A549 treated with RU486 at 1 μM for 4 hours (cell line): ENCODE measurements at places on chromosomes 2 and 18. TPM values are rescaled to one million over a fixed set of nuclear protein-coding genes. Genes with fewer than 3 reads are reported as not detected.

C2orf72 gene
- total RNA-seq, result 5.6 to 9.3 TPM (median 5.6 TPM) in 5 replicates

KYNU gene
- 270 to 353 TPM (median 281 TPM) in 5 replicates for total RNA-seq

FOXD4L1 gene
- total RNA-seq, result 0.21 to 0.58 TPM (median 0.28 TPM) in 5 replicates

CTAGE1 gene
- not detected in 5 replicates for total RNA-seq

RAB17 gene
- 0.15 to 1.1 TPM (median 0.34 TPM) in 5 replicates for total RNA-seq

BOLL gene
- not detected in 5 replicates for total RNA-seq

FABP1 gene
- 0.74 TPM in 1 of 5 replicates, not detected in the others for total RNA-seq

SNRPD1 gene
- total RNA-seq, result 169 to 200 TPM (median 172 TPM) in 5 replicates

MYO1B gene
- total RNA-seq, result 56.1 to 89.4 TPM (median 67.4 TPM) in 5 replicates

SMARCAL1 gene
- total RNA-seq, result 15.7 to 17.2 TPM (median 17.0 TPM) in 5 replicates

PROC gene
- total RNA-seq, result 2.3 to 4.3 TPM (median 3.6 TPM) in 5 replicates

LANCL1 gene
- total RNA-seq, result 16.0 to 26.9 TPM (median 25.8 TPM) in 5 replicates

PRKAG3 gene
- total RNA-seq, result not detected in 5 replicates

DSC2 gene
- total RNA-seq, result 0.93 to 1.8 TPM (median 1.3 TPM) in 5 replicates

GCG gene
- not detected in 5 replicates for total RNA-seq

MSTN gene
- total RNA-seq, result not detected in 5 replicates

SPDYA gene
- 0.14 to 0.25 TPM in 2 of 5 replicates, not detected in the others for total RNA-seq

UGT1A3 gene
- total RNA-seq, result 0.10 to 0.22 TPM (median 0.13 TPM) in 3 of 5 replicates, not detected in the others

COL6A3 gene
- 0.03 to 0.18 TPM (median 0.09 TPM) in 5 replicates for total RNA-seq

REV1 gene
- 10.3 to 13.0 TPM (median 12.0 TPM) in 5 replicates for total RNA-seq

SERPINB2 gene
- total RNA-seq, result 0.17 TPM in 1 of 5 replicates, not detected in the others

PJVK gene
- 0.66 to 1.3 TPM (median 0.99 TPM) in 5 replicates for total RNA-seq

L3MBTL4 gene
- not detected in 5 replicates for total RNA-seq

SERPINB3 gene
- total RNA-seq, result 0.09 to 0.21 TPM (median 0.14 TPM) in 3 of 5 replicates, not detected in the others

FAM237A gene
- total RNA-seq, result not detected in 5 replicates

TRABD2A gene
- 7.8 to 12.1 TPM (median 11.2 TPM) in 5 replicates for total RNA-seq

ADGRF3 gene
- 0.10 to 0.22 TPM (median 0.17 TPM) in 3 of 5 replicates, not detected in the others for total RNA-seq

RBM44 gene
- 0.14 to 0.33 TPM (median 0.18 TPM) in 5 replicates for total RNA-seq
